Lung (tissue), 17 donors: ENCODE measurements at places on chromosomes 6 and 20.

DNA sequence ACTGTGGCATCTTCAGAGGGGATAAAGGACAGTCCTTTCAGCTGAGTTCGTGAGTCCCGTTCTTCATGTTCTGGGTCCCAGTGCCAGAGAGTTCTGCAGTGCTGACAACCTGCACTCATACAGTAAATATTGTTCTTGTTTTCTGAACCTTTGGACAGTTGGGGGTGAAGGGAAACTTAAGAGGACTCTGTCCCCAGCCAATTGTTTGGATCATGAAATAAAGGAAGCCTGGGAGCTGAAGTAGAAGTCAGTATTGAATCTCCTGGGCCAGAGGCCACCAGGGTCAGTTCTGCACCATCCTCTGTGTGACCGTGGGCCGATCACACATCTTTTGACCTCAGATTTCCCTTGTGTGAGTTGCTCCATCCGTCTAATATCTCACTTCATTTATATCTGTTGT is 3.2 kb downstream of the SLC2A12 start:
- no peak for DNase-seq

DNA sequence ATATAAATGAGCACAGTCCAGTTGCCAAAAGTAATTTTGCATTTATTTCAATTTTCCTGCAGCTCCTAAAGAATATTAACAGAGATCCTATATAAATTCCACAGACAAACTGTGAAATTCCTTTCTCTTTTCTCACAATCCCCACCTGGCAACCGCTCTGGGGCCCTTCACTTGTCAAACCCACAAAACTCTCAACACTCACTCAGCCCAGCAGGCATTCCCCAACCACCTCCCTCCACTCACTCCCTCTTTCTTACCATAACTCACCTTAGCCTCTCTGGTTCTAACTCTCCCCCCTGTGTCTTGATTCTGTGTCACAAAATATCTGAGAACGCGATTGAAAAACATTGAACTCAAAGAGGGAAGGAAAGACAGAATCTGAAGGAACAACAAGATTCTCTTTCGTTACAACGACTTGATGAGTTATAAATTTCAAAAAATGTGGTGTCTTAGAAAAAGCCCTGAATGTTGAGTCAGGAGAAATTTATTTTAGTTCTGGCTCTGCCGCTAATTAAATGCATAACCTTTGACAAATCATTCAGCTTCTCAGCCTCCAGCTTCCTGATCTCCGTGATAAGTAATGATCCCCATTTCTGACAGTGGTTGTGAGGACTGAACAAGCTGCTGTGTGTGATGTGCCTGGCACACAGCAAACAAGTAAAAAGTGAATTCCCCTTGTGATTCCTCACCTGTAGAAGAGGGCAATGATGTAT is 87.9 kb downstream of the UNC5CL start:
- peak; percentile 13 for DNase-seq

GRCh38 chr6:48525849-48526248 is 414.9 kb upstream of the PTCHD4 start:
- no peak for DNase-seq

GRCh38 chr20:24840121-24840713 is 108.9 kb upstream of the CST7 start:
- peak; percentile 46 for DNase-seq

DNA sequence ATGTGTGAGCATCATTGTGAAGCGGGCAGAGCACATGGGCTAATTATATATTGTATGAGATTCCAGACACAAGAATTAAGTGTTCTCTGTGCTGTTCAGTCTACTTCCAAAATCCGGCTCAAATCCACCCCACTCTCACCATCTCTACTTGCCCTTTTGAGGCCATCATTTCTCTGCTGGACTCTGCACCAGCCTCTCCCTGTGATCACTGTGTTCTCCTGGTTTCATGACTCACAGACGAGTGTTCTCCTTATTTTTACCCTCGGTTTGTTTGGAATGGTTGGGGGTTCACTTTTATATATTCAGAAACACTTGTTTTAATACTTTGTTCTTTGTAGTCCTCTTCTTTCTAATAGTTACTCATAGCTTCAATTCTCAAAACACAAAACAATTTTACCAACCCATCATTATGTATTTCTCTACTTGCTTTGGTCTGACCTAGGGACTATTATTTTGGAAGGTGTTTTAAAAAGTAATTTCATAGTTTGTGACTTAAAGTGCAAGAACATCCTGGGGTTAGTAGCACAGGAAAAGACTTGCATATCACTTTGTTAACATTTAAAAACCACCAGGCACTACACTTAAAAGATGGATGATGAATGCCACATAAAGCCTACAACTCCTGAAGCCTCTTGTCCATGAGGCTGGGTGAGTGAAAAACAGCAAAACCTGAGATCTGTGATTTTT is 82.7 kb downstream of the UST start:
- DNase-seq: no peak

- DNase-seq: no peak
Measured at GRCh38 chr20:42611889-42612837, 577.5 kb downstream of the PTPRT start.

DNA sequence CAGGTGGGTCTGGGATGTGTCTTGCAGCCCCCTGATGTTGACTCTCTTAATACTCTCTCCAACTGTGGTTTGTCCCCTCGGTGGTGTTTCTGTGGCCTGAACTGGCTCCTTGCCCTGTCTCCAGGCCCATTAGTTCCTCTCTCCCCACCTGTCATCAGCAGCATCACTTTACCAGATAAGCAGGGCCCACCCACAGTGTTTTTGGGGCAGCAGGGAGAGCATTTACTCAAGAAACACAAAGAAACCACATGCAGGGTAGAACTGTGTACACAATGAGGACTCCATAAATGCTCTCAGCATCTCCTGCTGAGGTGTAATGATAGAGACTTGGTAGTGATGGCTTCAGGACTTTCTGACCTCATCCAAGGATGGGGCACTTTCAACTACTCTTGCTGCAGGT is 20.2 kb upstream of the MRPS18A start:
- DNase-seq: no peak

GRCh38 chr6:1554141-1554475 is 55.6 kb upstream of the FOXC1 start:
- no peak for DNase-seq

DNA sequence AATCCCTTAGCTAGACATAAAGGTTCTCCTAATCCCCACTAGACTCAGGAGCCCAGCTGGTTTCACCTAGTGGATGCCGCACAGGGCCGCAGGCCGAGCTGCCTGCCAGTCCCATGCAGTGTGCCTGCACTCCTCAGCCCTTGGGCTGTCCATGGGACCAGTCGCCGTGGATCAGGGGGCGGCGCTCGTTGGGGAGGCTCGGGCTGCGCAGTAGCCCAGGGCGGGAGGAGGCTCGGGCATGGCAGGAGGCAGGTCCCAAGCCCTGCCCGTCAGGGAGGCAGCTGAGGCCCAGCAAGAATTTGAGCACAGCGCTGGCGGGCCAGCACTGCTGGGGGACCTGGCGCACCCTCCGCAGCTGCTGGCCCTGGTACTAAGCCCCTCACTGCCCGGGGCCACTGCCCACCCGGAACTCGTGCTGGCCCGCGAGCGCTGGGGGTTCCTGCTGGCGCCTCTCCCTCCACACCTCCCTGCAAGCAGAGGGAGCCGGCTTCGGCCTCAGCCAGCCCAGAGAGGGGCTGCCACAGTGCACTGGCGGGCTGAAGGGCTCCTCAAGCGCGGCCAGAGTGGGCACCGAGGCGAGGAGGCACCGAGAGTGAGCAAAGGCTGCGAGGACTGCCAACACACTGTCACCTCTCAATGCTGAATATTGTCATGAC is 307.8 kb downstream of the C6orf118 start:
- DNase-seq: no peak

DNA sequence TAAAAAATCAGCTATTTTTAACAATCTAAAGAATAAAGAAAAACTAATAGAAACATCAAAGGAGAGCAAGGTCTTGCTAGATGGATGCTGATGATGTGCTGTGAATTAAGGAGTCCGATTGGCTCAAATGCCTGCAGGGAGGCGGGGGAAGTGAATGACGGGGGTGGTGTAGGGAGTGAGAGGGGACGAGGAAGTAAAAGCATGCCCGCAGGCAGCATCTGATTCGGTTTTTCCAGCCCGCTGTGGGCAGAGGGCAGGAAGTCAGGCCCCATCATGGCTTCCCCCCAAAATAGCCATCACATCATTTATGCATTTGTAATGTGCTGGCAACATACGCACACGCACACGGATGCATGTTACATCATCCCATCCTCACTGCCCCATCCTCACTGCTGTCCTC is 10.3 kb downstream of the RSPO4 start:
- no peak for DNase-seq

GRCh38 chr6:100343316-100344077 is 121.2 kb downstream of the SIM1 start:
- DNase-seq: no peak

GRCh38 chr6:80742481-80742880 is 636.0 kb downstream of the BCKDHB start:
- DNase-seq: peak; percentile 40

GRCh38 chr6:87806635-87807034 is 104.6 kb upstream of the AKIRIN2 start:
- no peak for DNase-seq

DNA sequence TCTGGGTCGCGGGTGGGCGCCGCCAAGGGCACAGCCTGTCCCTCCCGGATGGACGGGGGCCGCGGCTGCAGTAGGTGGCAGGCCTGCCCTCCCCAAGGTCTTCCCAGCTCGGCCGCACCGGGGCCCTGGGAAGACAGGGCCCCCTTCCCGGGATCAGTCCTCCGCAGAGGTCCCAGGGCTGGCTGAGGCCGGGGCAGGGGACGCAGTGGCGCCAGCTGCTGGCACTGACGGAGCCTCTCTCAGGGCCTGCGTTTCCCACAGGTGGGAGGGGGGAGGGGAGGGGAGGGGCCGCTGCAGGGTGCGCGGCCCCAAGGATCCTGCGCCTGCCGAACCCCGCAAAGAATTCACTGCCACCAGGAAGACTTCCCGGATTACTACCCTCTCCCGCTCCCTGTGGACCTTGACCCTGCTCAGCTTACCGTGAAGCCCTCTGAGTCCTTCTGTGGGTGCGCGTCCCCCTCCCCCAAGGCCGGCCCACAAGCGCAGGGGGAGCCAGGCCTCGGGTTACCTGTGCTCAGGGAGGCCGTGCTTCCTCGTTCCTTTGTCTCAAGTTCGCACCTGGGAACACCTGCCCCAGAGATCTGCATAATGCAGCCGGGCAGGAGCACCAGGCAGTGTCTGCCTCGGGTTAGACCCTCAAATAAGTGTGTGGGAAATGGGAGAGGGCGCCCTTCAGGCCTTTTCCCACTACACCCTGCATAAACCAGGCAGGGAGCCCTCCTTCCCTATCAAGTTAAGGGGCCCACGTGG is 5.1 kb downstream of the LZTS3 start:
- peak; percentile 53 for DNase-seq

DNA sequence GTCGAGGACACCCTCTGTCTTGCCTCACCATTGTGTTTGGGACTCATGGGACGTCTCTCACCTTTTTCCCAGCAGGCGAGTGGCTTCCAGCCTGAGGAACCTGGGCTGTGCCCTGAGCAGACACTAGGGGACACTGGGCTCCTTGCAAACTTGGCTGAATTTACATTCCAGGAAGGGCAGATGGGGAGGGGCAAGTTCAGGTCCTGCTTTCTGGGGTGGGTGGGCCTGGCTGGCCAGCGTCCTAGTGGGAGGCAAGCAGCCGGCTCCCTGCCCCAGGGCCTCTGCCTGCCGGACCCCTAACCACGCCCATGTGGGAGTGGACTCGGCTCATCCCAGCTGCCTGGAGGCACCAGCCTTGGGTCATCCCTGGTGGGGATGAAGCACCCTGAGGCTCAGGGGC is 48.2 kb upstream of the MLN start:
- peak; percentile 40 for DNase-seq

DNA sequence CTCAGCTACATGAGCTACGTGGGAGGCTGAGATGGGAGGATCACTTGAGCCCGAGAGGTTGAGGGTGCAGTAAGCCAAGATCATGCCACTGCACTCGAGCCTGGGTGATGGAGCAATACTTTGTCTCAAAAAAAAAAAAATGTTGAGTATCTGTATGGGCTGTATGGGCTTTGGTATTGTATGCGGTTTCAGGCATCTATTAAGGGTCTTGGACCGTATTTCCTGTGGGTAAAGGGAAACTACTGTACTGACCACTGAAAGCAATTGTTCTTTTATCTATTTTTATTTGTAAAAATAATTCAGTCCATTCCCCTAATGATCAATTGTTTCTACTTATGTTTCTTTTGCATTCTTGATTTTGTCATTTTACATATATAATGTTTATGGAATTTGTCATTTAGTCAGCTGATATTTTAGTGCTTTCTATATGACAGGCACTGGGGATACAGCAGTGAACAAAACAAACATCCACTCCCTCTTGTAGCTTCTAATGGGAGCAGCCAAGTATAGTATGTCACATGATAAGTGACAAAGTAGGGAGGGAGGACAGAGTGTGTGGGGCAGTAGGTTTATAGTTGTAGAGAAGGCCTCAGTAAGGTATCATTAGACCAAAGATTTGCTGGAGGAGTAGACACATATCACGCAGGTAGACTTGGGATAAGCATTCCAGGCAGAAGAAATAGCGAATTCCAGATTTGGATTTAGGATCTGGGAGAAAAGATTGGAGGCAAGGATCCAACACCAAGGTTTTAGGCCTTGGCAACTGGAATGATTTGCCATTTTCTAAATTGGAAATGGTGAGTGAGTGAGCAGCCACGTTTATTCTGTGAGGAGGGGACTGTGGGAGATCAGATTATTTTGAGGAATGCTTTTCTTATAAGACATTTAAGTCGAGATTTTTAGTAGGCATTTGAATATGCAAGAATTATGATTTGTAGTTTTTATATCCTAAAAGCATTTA is 6.0 kb downstream of the PCMT1 start:
- no peak for DNase-seq

DNA sequence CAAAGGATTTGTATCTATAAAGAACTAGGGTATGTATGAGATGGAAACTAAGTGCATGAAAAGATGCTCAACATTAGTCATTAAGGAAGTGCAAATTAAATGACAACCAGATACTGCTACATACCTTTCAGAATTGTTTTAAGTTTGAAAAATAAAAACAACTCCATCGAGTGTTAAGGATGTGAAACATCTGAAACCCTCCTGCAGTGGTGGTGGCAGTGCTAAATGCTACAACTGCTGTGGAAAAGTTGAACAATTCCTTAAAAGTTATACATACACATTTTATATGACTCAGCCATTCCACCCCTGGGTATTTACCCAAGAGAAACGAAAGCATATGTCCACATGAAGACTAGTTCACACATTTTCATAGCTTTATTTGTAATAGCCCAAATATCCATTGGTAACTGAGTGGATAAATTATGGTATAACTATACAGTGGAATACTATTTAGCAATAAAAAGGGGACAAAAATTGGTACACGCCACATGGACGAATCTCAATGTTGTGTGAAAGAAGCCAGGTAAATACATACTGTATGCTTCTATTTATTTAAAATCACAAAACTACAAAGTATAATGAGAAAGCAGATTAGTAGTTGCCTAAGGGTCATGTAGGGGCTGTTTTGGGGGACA is 10.6 kb downstream of the ARMH2 start:
- no peak for DNase-seq

DNA sequence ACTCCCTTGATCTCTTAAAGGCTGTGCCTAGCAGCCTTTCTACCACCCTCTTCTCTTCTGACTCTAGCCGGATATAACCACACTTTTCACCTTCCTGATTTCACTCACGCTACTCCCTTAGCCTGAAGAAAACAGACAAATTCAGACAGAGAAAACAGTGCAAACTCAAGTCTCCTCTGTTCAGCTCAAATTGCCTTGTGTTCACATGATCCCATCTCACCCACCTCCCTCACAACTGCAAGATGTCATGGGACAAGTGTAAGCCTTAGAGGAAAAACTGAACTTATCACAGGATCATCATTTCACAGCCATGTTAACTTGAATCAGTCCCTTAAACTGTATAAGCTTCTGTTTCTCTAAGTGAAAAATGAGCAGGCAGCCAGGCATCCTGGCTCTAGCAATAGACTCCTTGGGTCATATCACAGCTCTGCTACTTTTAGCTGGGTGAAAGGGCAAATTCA is 66.5 kb upstream of the TENT5A start:
- DNase-seq: no peak

- DNase-seq: no peak
Measured at GRCh38 chr6:29759457-29759856, 36.2 kb downstream of the HLA-F start.
